ENCODE measurements at places on chromosomes 11 and 22. TPM values are rescaled to one million over a fixed set of nuclear protein-coding genes. Genes with fewer than 3 reads are reported as not detected.

DNA sequence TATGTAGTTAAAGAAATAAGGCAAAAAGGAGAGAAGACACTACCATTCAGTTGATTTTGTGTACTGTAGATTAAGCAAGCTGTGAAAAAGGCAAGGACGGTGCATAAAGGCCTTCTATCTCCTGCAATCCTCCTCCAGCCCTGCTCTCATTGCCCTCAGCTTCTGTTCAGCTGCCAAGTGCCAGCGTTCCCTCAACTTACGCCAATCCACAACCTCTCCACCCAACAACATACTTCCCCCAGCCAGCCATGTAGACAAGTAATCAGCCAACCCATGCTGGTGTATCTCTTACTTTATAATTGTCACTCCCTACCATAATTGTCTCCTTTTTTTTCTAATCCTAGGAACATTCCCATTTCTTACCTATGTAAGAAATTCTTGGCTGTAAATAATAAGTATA, 30.1 kb upstream of the ANO5 start:
- H3K27me3 ChIP-seq, result peaks cover 8% of the 10 kb centered on the region
- no peaks in the 10 kb centered on the region for H3K4me1 ChIP-seq
- no peak overlapping the region for H3K4me3 ChIP-seq
- H3K36me3 ChIP-seq, result no peaks in the 10 kb centered on the region
- H3K27ac ChIP-seq, result no peak overlapping the region

DNA sequence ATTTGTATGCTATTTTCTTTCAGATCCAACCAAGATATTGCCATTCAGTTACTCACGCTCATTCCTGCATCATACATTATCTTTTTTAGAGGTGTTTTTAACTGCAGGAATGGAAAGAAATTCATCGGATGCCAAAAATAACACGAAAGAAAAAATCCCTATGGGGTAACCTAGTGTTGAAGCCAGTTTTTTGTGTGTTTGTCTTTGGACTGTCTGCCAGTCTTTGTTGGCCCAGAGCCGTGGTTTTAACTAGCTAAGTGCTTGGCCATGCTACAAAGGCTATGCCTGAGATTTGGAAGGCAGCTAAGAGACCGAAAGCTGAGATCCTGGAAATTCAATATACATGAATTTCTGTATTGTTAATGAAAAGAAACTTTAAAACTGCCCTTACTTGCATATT, 309.8 kb upstream of the CNTN5 start:
- H3K27ac ChIP-seq, result no peak overlapping the region
- H3K27me3 ChIP-seq, result no peaks in the 10 kb centered on the region
- DNase-seq, result no peak
- no peak overlapping the region for H3K4me3 ChIP-seq

DNA sequence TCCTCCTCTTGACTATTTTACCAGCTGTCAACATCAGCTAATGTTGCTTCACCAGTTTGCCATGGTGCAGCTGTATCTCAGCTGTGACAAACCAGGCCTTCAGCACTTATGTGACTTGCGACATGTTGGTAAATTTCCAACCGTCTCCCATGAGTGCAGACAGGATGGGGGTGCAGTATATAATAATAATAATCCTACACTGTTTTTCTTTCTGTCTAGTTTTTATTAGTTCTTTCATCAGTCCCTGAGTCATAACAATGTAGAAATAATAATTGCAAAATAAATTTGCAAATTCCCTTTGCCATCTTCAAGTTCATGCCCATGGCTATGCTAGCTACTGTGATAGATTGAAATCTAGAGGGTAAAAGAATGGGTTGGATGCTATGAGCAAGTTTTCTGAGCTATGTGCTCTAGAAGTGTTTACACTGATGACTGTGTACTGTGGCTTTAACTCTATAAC, 4.9 kb downstream of the MMP13 start:
- H3K27me3 ChIP-seq, result no peaks in the 10 kb centered on the region
- no peak overlapping the region for H3K4me3 ChIP-seq
- peak overlapping the region; percentile 73 for H3K27ac ChIP-seq
- H3K4me1 ChIP-seq, result peaks cover 15% of the 10 kb centered on the region
- DNase-seq, result no peak
- H3K36me3 ChIP-seq, result peaks cover 2% of the 10 kb centered on the region

- H3K27me3 ChIP-seq, result no peaks in the 10 kb centered on the region
- no peak overlapping the region for H3K4me3 ChIP-seq
- DNase-seq, result no peak
- H3K4me1 ChIP-seq, result peaks cover 29% of the 10 kb centered on the region
These were observed 40.5 kb downstream of the MTMR2 start for GRCh38 chr11:95883381-95883780.

GRCh38 chr11:123374622-123374968, 55.5 kb upstream of the GRAMD1B start:
- peaks cover 39% of the 10 kb centered on the region for H3K27me3 ChIP-seq
- peaks cover 2% of the 10 kb centered on the region for H3K36me3 ChIP-seq

- peak overlapping the region; percentile 77 for H3K27ac ChIP-seq
- H3K4me3 ChIP-seq, result no peak overlapping the region
- DNase-seq, result no peak
- H3K27me3 ChIP-seq, result no peaks in the 10 kb centered on the region
- peaks cover 30% of the 10 kb centered on the region for H3K4me1 ChIP-seq
These were observed 102.7 kb downstream of the COMMD9 start for GRCh38 chr11:36186340-36187175.

DNA sequence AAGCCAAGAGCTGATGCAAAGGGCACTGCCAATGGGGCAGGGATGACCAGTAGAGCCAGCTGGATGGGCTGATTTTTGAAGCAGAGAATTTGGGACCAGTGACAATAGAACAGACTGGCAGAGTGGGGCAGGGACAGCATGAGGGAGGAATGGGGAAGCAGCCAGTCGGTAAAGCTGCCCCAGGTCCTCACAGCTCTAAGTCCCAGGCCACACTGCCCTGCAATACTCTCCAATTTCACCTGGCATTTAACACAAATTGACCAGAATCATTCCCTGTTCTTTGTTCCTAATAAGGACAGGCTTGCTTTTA, 186.9 kb downstream of the CTTN start:
- H3K4me1 ChIP-seq, result no peaks in the 10 kb centered on the region
- no peak overlapping the region for H3K27ac ChIP-seq
- no peaks in the 10 kb centered on the region for H3K36me3 ChIP-seq
- H3K4me3 ChIP-seq, result no peak overlapping the region
- peaks cover 11% of the 10 kb centered on the region for H3K27me3 ChIP-seq
- no peak for DNase-seq

- no peaks in the 10 kb centered on the region for H3K4me1 ChIP-seq
- H3K36me3 ChIP-seq, result no peaks in the 10 kb centered on the region
- H3K27me3 ChIP-seq, result peaks cover 32% of the 10 kb centered on the region
- DNase-seq, result peak; percentile 91
- no peak overlapping the region for H3K4me3 ChIP-seq
- H3K27ac ChIP-seq, result no peak overlapping the region
These were observed 32.1 kb downstream of the IFT27 start for GRCh38 chr22:36743591-36744412.

- peaks cover 46% of the 10 kb centered on the region for H3K36me3 ChIP-seq
- H3K4me3 ChIP-seq, result peak overlapping the region; percentile 82
- no peak for DNase-seq
- H3K27me3 ChIP-seq, result no peaks in the 10 kb centered on the region
- peak overlapping the region; percentile 100 for H3K27ac ChIP-seq
These were observed 5.3 kb downstream of the NEAT1 start for GRCh38 chr11:65427691-65428577.

DNA sequence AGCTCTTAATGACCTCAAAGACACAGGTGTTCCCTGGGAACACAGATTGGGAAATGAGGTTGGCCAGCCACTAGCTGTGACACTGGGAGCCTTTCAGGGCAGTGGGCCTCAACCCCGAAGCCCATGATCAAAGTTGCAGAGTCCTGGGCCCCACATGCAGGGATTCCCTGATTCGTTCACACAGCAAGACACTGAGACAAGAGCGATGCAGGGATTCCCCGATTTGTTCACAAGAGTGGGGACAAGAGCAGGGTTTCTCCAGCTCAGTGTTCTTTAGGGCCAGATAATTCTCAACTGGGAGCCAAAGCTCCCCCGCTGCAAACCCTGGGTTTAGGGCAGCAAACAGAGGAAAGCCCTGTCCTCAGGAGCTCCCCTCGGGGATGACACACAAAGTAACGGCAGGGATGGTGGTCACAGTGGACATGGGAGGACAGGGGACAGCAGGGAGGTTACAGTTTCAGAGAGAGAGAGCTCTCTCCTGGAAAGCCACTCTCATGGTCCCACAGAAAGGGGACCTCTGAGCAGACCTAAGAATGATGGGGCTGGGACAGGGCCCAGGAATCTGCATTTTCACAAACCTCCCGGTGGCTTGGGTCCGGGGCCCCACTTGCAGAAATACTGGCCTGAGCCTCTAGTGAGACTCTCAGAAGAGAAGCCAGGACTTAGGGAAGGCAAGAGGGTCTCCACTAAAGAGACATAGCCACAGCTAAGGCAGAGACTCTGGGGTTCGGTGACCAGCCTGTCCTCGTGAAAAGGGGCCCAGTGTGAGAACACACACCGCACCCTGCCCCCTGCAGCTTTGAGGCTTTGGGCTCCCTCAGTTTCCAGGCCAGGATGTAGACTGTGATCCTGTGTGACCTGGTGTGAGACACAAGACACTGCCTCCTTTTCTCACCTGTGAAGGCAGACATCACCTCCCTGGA, 7.4 kb upstream of the GNAZ start:
- H3K4me3 ChIP-seq, result no peak overlapping the region
- H3K27ac ChIP-seq, result no peak overlapping the region
- H3K36me3 ChIP-seq, result no peaks in the 10 kb centered on the region
- peak; percentile 37 for DNase-seq
- H3K4me1 ChIP-seq, result no peaks in the 10 kb centered on the region

GRCh38 chr11:23932485-23932898, 564.4 kb upstream of the LUZP2 start:
- H3K27ac ChIP-seq, result no peak overlapping the region
- H3K36me3 ChIP-seq, result no peaks in the 10 kb centered on the region
- no peaks in the 10 kb centered on the region for H3K4me1 ChIP-seq
- H3K4me3 ChIP-seq, result no peak overlapping the region

- peak overlapping the region; percentile 75 for H3K27ac ChIP-seq
- H3K4me1 ChIP-seq, result peaks cover 49% of the 10 kb centered on the region
- H3K4me3 ChIP-seq, result no peak overlapping the region
- peaks cover 1% of the 10 kb centered on the region for H3K36me3 ChIP-seq
- H3K27me3 ChIP-seq, result no peaks in the 10 kb centered on the region
- DNase-seq, result no peak
These were observed 42.5 kb downstream of the ATG16L2 start for GRCh38 chr11:72856551-72857345.

- no peak overlapping the region for H3K4me3 ChIP-seq
- H3K27me3 ChIP-seq, result no peaks in the 10 kb centered on the region
- DNase-seq, result no peak
- H3K27ac ChIP-seq, result no peak overlapping the region
- H3K4me1 ChIP-seq, result no peaks in the 10 kb centered on the region
These were observed 4.3 kb upstream of the LRP5 start for GRCh38 chr11:68308068-68308467.

DNA sequence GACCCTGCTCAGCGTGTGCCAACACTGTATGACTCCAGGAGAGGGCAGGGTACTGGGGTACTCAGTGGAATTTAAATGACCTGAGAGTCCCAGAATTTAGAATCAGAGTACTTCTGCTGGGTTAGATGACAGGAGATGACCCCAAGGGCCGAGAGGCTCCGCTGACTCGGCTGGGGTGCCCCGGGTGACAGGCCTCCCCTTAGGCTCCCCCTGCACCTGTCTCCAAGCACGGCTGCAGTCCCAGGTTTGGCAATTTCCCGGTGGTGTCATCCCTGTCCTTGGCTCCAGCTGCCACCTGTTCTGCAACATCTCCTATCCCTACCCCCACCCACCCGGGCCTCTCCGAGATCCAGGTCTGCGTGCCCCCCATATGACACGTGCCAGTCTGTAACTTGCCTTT, 1.3 kb downstream of the ACTN3 start:
- H3K4me1 ChIP-seq, result peaks cover 22% of the 10 kb centered on the region
- H3K36me3 ChIP-seq, result peaks cover 2% of the 10 kb centered on the region
- no peak overlapping the region for H3K27ac ChIP-seq
- no peaks in the 10 kb centered on the region for H3K27me3 ChIP-seq

DNA sequence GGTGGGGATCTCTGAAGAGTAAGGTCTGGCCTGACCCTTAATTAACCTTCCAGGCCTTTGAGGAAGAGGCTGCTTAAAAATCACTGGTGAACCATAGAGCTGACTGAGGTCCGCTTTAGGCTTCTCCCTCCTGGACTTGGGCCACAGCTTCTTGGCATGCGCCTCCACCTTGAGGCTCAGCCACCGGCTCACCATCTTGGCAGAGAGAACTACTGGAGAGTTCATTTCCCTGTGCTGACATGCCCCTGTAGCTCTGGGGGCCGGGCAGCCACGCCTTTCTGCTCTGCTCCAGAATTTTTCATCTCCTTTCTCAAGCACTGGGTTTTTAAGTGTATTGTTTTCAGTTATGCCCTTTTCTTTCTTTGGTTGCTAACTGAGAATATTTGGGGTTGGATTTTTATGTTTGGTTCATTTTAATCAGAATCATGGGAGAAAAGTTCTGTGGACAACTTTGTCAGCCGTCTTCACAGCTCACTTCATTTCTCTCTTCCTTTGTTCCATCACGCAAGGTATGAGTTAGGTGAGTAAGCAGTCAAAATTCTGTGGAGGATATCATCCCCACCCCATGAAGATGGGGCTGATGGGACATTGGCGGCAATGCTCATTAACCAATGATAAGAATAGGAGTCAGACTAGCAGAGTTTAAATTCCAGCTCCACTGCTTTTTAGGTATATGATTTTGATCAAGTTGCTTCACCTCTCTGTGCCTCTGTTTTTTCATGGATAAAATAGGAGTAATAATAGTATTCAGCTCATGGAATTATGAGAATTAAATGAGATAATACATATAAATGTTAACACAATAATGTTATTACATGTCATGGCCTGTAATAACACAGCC, 103.9 kb downstream of the DBX1 start:
- peaks cover 57% of the 10 kb centered on the region for H3K4me1 ChIP-seq
- no peak overlapping the region for H3K4me3 ChIP-seq
- no peaks in the 10 kb centered on the region for H3K27me3 ChIP-seq
- peak overlapping the region; percentile 60 for H3K27ac ChIP-seq
- no peak for DNase-seq

DNA sequence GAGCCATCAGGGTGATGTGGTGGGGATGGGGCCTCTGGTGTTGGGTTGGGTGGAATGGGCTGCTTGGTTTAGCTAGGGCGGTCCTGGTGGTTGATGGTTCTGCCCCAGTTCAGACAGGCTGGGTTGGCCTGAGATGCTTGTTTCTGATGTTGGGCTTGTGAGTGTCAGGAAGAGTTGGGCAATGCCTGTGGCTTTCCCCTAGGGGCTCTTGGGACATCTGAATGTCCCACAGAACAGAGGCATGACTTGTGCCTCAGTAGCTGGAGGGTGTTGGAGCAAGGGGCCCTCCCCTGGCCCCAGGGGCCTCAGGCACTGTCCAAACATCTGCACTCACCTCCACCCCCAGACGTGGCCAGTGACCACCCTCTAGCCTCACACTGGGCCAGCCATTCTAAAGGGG, 14.0 kb upstream of the CTSD start:
- H3K4me3 ChIP-seq, result no peak overlapping the region
- no peaks in the 10 kb centered on the region for H3K36me3 ChIP-seq
- DNase-seq, result no peak
- H3K4me1 ChIP-seq, result peaks cover 11% of the 10 kb centered on the region

GRCh38 chr11:35288817-35289541, 130.4 kb downstream of the SLC1A2 start:
- H3K4me1 ChIP-seq, result peaks cover 26% of the 10 kb centered on the region
- peak overlapping the region; percentile 86 for H3K27ac ChIP-seq
- peak overlapping the region; percentile 13 for H3K4me3 ChIP-seq
- no peak for DNase-seq
- no peaks in the 10 kb centered on the region for H3K36me3 ChIP-seq

The SMTNL1 gene
- not detected for total RNA-seq

The GPR83 gene
- not detected for total RNA-seq

The RIBC2 gene
- 1.1 TPM for total RNA-seq

The OR51G1 gene
- total RNA-seq, result not detected

The OR52H1 gene
- not detected for total RNA-seq

The HTR3B gene
- total RNA-seq, result not detected

All from chondrocyte (in vitro differentiated cells).